Activated naive CD8-positive, alpha-beta T cell treated with anti-CD3 and anti-CD28 coated beads, Interleukin-2, amount 50 U/mL, for 16 hours (primary cell): ENCODE measurements at places on chromosomes 6 and 20.

DNA sequence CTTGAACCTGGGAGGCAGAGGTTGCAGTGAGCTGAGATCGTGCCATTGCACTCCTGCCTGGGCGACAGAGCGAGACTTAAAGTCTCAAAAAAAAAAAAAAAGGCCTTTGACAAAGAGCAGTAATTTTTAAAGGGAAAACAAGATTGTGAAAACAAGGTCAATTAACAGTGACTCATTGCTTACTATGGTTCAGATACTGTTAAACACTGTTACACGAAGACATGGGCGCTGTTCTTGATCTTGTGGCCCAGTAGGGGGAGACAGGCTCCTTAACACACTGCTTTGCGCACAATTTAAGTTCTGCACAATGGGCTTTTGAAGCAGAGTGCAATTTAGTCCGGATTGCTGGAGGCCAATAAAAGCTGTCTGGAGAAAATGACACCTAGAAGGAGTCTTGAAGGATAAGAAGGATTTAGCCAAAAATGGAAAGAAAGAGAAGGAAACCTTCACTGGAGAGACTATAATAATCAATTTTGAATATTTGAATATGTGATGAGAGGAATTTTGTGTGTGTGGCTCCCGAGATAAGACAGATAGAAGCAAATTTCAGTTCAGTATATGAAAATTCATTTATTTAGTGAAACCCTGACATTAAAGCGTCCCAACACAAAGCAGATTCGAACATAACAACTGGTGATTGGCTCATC lies 6.0 kb upstream of the LATS1 start:
- DNase-seq, result no peak

- no peak for DNase-seq
Measured at GRCh38 chr20:47606414-47606982, 104.8 kb downstream of the NCOA3 start.

GRCh38 chr20:58889798-58890517 lies 37.4 kb downstream of the GNAS start:
- DNase-seq, result peak; percentile 7

GRCh38 chr20:17077030-17077429 lies 149.8 kb upstream of the PCSK2 start:
- DNase-seq, result no peak

GRCh38 chr20:62603021-62603906 lies 39.0 kb upstream of the SLCO4A1 start:
- DNase-seq, result no peak

DNA sequence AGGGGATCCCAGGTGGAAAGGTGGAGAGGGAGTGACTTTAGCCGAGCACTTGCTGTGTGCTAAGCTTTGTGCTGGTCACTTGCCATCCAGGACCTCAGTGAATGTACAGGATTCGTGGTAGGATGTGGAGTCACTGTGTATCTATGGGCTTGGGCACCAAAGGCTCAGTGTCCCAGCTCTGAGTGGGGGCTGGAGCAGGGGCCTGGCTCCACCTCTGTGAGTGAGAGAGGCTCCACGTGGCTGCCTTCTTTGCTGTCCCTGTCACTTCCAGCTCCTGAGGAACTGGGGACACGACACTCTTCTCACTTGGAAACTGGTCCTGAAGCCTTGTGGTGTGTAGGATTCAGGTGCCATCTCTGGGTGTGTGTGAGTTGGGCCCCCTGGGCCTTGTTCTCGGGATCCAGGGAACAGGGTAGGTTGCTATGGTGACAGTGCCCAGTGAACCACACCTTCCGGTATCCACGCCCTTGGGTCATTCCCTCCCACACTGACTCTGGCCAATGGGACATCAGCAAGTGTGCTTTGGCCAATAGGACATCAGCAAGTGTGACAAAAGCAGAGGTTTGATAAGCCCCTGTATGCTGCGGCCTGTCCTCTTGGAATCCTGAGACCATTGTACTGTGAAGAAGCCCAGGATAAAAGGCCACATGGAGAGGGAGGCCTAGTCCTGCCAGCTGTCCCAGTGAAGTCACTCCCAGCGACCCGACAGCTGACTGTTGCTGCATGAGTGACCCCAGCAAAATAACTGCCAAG lies 87.7 kb downstream of the CDH22 start:
- DNase-seq, result no peak

GRCh38 chr6:41547799-41548097 lies 1.6 kb downstream of the FOXP4 start:
- no peak for DNase-seq

DNA sequence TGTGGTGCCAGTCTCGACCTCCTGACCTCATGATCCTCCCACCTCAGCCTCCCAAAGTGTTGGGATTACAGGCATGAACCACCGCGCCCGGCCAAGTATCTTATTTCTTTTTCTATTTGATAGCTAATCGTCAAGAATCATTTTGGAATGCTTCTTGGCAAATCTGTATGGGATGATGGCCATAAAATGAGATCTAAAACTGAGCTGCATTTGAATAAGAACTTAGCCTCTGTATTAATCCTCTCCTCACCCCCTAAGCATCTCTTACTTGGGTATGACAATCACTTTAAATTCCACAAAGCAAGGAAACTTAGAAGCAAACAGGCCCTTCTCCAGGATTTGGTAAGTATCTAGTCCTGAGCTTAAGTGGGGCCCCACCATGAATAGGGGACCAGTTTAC lies 108.9 kb upstream of the BTBD3 start:
- no peak for DNase-seq

GRCh38 chr6:94071835-94072234 lies 652.5 kb upstream of the EPHA7 start:
- DNase-seq, result no peak

GRCh38 chr6:158008864-158009113 lies 27.1 kb downstream of the SYNJ2 start:
- DNase-seq, result no peak

GRCh38 chr6:41558033-41558807 lies 12.0 kb downstream of the FOXP4 start:
- no peak for DNase-seq

- DNase-seq, result no peak
Measured at GRCh38 chr20:39282619-39283092, 320.5 kb downstream of the DHX35 start.

GRCh38 chr6:70884074-70884983 lies 72.5 kb downstream of the B3GAT2 start:
- peak; percentile 22 for DNase-seq

GRCh38 chr6:137866200-137866913 lies 702 bp upstream of the TNFAIP3 start:
- peak; percentile 45 for DNase-seq

GRCh38 chr6:150586850-150587359 lies 12.8 kb upstream of the PLEKHG1 start:
- DNase-seq, result no peak

GRCh38 chr6:20085817-20086216 lies 126.5 kb downstream of the MBOAT1 start:
- DNase-seq, result no peak

- DNase-seq, result no peak
Measured at GRCh38 chr6:1806935-1807334, 197.2 kb downstream of the FOXC1 start.

- peak; percentile 32 for DNase-seq
Measured at GRCh38 chr6:157020881-157021343, 243.7 kb downstream of the ARID1B start.

- DNase-seq, result no peak
Measured at GRCh38 chr6:145090801-145091585, 644.3 kb downstream of the EPM2A start.

GRCh38 chr6:4800662-4801061 lies 24.5 kb downstream of the CDYL start:
- DNase-seq, result no peak

DNA sequence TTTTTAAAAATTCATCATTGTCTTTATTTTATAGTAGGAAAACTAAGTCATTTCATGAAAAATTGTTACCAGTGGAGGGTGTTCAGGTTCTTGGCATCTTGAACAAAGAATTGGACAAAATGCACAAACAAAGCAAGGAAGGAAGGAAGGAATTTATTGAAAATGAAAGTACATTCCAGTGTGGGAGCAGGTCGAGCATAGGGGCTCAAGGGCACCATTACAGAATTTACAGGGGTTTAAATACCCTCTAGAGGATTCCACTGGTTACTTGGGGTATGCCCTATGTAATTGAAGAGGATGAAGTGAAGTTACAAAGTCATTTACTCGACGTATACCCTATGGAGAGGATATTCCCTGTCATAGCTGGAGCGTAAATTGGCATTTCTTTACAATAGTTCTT lies 37.4 kb upstream of the HDAC2 start:
- no peak for DNase-seq

GRCh38 chr6:124055963-124056362 lies 252.3 kb downstream of the NKAIN2 start:
- DNase-seq, result no peak

GRCh38 chr6:169689287-169689686 lies 12.5 kb downstream of the WDR27 start:
- DNase-seq, result no peak

GRCh38 chr6:89010825-89011224 lies 47.4 kb upstream of the RNGTT start:
- no peak for DNase-seq

GRCh38 chr20:2729251-2729713 lies 36.7 kb downstream of the EBF4 start:
- DNase-seq, result no peak

DNA sequence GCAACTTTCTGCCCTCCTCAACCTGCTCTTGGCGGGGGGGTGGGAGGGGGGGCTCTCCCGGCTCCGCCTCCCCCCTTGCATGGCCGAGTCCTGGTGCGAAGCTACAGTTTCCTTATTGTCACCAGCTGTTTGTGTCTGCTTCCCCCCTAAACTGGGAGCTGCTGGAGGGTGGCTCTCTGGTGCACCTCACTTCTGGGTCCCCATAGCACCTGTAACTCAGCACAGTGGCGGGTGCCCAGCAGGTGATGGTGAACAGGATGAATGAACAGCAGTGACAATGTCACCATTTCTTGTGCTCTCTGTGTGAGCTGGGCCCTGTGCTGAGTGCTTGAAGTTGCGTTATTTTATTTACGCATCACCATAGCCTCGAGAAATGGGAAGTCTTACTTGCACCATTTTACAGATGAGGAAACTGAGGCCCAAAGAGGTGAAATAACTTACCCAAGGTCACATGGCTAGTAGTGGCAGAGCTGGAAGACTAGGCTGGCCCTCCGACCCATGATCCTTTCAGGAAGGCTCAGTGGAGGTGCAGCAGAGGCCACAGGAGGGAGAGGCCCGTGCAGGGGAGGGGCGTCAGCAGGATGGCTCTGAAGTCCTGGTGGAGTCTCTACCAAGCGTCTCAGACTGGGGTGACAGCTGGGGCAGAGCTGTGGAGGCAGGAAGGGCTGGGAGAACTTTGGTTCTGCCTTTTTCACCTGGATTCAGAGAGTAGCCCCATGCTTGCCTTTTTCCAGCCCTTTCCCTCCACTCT lies 41.8 kb downstream of the SRC start:
- DNase-seq, result no peak

DNA sequence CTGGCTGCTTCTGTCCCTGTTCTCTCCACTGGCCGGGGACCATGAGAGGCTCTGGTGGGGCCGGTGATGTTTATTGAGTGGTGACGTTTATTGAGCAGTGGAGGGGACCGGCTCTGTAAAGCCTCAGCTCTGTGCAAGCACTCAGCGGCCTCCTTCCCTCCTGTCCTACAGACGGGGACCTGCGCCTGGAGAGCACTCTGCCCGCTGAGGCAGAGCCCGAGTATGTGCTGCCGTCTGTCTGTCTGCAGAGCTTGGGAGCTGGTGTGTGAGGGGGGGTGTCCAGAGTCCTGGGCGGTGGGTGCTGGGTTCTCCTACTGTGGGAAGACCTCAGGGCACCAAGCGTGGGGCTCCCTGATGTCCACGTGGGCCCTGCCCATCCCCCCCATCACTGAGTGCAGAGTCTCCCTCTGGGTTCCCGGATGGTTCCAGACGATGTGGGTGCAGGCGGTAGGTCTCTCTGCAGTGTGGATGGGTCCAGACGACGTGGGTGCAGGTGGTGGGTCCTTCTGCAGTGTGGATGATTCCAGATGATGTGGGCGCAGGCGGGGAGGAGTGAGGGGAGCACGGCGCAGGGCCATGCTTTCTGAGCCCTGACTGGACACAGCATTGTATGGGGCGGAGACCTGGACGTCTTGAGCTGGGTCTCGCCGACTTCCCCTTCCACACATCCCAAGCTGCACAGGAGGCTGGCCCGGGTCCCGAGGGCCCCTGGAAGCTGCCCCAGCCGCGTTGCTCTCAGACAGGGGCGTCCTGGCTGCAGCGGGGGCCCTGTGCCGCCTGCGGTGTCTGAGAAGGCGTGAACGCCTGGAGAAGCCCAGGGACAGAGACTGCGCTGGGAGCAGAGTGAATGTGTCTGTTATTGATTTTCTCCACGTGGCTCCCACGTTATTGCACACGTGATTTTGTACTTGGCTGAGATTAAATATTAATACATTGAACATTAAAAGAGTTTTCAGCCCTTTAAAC lies 14.9 kb upstream of the BHLHE23 start:
- no peak for DNase-seq

DNA sequence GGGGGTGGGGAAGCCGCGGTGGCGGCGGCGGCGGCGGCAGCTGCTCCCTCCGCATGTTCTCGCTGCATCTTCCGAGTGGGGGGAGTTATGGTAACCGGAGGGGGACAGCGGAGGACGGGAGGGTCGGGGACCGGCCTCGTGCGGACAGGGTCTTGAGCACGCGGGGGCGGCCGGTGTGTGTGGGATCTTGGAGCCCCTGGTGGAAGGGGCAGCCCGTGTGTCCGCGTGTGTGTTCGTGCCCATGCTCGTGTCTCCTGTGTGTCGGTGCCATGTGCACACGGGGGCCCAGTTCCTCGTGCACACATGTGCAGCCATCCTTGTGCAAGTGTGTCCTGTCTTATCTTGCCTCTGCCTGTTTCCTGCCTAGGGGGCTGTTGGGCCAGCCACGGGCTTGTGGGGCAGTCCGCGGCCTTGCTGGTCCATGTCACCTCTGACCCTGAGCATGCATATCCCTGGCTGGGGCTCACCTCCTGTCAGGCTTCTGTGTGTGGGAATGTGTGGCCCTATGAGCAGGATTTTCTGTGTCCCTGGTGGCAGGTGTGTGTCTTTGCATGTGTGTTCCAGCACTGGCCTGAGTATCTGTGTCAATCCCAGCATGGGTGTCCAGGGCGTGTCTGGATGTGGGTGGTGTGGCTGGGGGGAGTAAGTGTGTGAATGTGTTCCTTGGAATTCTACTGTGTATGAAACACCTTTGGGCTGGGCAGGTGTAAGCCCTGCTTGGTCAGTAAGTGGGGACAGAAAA lies 8.5 kb downstream of the SYNGAP1 start:
- no peak for DNase-seq

GRCh38 chr6:31378062-31378720 lies 21.2 kb upstream of the HLA-B start:
- DNase-seq, result no peak

GRCh38 chr20:49821870-49822331 lies 9.3 kb downstream of the SLC9A8 start:
- no peak for DNase-seq

GRCh38 chr6:168919470-168920179 lies 334.0 kb downstream of the THBS2 start:
- DNase-seq, result no peak

DNA sequence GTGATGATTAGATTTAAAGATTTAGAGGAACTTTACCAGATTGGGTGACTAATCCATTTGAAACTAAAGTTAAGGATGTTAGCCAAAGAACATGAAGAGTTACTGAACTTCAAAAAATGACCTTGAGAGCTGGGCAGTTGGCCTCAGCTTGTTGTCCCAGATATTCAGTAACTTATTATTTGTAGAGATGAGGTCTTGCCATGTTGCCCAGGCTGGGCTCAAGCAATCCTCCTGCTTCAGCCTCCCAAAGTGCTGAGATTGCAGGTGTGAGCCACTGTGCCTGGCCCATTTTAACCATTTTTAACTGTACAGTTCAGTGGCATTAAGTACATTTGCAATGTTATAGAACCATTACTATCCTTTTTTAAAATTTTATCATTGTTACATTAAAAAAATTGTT lies 161.5 kb downstream of the SLC16A10 start:
- no peak for DNase-seq
